ENCODE measurements at places on chromosomes 5 and 9.
A peak's percentile ranks its signal among the peaks of the same experiment; 100 is the strongest.

DNA sequence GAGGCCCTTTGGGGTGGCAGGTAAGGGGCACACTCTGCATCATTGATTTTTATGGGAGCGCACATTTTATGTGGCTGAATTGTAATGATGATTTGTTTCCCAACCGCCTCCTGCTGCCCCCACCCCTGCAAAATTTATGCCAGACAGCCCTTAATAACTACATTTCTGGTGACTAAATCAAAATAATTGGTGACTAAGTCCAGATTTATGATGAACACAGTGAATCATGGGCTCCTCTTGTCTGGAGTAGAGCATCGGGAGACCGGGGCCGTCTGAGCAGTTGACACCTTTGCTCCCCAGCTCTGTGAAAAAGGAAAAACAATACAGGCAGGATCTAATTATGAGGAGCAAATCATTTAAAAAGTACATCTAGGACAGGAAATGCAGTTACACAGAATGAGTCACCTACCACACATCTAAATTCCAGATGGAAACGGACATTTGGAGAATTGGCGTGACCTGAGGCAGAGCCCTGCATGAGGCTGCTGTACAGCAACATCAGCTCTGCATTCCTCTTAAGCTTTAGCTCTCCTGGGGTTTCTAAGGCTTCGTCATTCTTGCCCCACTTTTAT, 58.9 kb downstream of the DOCK2 start:
- no peak for DNase-seq

- no peak for DNase-seq
Measured at GRCh38 chr9:104911032-104911607, 16.8 kb downstream of the ABCA1 start.

GRCh38 chr5:180959661-180960060, 29.0 kb upstream of the BTNL3 start:
- no peak for DNase-seq

DNA sequence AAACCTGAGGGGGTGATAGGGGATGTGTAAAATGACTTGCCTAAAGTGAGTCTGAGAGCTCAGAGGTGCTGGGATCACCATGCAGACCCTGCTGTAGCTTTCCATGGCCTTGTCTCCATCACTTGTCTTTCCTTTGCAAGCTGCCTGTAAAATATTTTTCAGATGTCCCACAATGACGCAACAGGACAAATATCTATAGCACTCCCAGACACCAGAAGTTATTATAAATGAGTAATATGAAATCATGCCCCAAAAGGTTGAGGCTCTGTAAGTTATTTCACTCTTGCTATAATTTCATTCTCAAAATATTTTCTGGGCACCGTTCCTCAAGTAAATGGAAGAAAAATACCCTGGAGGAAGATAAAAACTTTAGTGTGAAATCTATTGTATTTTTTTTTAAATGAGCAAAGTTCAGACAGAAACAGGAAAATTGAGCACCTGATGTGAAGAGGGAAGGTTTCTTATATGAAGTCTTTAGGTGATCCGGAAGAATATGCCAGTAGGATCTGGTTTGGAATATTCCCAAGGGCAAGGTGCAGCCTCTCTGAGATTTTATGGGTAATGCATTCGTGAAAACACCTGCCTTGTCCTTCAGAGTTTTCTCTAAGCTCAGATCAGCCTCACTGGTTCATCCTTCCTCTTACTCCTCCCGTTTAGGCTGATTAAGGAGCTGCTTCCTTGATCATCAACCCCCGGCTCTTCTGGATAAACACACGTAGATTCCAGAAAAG, 138.3 kb upstream of the DMAC1 start:
- no peak for DNase-seq

- DNase-seq = no peak
Measured at GRCh38 chr5:168471785-168472184, 14.5 kb upstream of the RARS1 start.

DNA sequence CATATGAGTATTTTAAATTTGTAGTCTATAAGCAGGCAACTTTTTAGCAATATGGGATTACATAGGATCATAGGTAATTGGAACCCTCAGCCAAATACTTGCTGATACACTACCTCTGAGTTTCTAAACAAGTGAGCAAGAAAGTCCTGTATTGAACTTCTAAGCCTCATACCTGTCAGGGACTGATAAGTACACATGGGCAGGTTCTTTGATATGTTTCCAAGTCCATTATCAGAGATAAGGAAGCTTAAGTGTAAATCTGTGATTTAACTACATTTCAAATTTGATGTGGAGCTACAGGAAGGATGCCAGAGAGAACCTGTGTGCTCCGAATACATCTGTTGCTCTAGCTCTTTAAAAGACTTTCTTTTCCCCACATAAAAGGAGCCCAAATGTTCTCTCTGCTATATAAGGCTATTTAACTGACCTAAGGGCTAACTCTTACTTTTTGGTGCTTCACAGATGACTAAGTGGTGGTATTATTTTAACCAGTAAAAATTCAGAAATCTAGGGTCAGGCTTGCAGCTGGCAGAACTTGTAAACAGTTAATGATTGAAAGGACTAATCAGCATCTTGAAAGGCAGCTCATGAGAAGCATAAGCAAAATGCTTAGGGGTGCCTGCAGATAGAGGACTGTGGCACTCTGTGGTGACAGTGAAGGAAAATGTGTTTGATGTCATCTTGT, 228.6 kb downstream of the NR3C1 start:
- DNase-seq = peak; percentile 36

DNA sequence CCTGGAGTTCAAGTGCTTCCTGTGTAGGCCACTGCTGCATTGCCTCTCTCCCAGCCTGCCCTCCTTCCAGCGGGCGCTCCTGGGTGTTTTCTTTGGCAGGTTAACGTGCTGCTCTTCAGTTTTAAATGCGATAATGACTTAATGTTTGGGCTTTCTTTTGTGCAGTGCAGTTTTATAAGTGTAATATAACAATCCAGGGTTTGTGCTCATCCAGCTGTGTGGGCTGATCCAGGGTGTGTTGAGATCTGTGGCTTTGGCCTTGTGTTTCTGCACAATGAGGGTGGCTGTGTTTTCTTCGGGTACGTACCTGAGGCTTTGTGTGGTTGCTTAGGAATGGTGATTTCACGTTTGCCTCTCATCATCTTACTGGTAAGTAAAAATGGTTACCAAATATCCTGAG, 50.6 kb downstream of the PCSK5 start:
- no peak for DNase-seq

GRCh38 chr5:68217528-68217927, 2.0 kb downstream of the PIK3R1 start:
- DNase-seq = no peak

- DNase-seq = no peak
Measured at GRCh38 chr5:111537141-111538024, 25.0 kb upstream of the STARD4 start.

GRCh38 chr9:16026886-16027285, 474.0 kb downstream of the CCDC171 start:
- no peak for DNase-seq

- DNase-seq = peak; percentile 36
Measured at GRCh38 chr9:90642570-90643539, at the start of gene DIRAS2. TSS of gene DIRAS2 (minus strand) at chr9:90642824. CDS start at chr9:90613827, 28,997 bp downstream.

- no peak for DNase-seq
Measured at GRCh38 chr5:164627021-164627420, 1121.6 kb downstream of the MAT2B start.

GRCh38 chr5:76737846-76738245, 21.9 kb downstream of the F2R start:
- DNase-seq = no peak

GRCh38 chr5:157365732-157366131, 94.3 kb upstream of the NIPAL4 start:
- no peak for DNase-seq

DNA sequence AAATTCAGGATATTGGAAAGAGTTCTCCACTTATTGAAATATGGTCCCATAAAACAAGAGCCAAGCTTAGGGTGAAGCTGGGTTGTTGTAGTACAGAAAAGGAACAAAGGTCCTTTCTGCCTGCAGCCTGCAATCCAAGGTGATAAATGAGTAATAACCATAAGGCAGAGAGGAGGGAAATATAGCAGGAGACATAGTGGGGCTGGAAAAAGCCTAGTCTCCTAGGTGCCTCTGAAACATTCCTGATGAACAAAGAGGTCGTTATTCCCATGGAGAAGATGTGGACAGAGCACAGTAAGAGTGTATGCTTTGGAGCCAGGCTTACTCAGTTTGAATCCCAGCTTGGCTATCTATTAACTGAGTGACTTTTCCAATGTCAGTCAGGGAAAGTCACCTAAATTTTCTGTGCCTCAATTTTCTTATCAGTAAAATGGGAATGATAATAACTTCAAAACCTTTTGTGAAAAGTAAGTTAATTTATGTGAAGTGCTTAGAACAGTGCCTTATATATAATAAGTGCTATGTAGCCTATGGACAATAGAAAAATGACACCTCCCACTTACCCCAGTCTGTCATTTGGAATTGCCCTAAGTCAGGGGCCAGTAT, 110.8 kb upstream of the GRIN3A start:
- no peak for DNase-seq

- no peak for DNase-seq
Measured at GRCh38 chr5:95134326-95134725, 150.6 kb downstream of the MCTP1 start.

- DNase-seq = peak; percentile 52
Measured at GRCh38 chr5:157744051-157745011, 819 bp downstream of the LSM11 start.

DNA sequence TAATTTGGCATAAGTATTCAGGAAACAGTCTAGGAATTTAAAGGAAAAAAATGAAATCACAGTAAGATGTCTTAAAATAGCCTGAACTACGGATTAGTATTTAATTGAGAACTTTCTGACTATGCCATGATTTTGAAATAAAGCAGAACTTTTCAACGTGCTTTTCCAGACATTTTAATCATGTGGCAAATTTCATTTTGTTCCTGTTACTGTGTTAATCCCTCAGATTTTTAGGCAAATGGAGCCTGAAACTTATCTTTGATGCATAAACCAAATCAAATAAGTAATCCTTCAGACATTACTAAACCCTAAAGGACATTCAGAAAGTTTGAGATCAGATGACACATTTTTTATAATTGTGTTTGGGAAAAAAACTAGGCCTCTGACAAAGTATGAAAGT, 75.7 kb downstream of the FBN2 start:
- DNase-seq = no peak

GRCh38 chr5:164934039-164934438, 1428.6 kb downstream of the MAT2B start:
- DNase-seq = no peak

DNA sequence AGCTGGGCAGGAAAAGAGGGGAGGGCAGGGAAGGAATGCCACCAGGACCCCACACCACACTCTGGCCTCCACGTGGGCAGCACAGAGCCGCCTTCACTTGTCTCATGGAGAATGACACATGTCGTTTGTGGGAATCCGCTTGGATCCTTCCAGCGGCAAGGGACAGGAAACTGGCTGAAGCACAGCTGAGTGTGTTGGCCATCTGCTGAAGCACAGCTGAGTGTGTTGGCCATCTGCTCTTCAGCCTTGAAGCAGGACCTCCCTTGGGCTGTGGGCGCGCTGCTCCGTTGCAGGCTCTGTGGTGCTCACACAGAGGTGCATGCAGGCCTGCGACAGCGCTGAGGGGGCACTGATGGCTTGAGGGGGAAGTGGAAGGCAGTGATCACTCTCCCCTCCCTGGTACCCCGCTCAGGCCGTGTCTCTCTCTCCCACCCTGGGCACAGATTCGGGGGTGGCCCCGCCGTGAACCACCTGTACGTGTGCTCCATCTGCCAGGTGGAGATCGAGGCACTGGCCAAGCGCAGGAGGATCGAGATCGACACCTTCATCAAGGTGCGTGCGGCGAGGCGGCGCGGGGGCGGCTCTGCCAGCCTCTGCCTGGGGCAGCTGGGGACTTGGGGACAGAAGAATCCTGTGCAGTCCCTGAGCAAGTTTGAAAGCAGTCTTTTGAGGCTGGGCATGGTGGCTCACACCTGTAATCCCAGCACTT, 40.6 kb downstream of the USP20 start:
- no peak for DNase-seq

DNA sequence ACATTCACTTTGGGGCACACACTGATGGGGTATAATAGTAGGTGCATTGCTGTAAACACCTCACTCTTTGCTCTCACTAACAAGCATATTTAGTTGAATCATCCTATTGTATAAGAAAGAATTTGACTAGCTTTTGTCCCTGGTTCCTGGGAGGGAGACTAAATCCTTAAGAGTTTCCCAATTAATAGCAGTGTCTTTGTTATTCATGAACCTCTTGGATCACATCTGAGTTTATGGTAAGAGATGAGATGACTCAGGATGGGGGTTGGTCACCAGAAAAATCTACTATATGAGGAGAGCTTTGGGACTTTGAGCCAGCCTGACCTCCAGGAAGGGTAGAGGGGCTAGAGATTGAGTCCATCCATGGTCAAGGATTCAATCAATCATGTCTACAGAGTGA, 56.8 kb downstream of the PUM3 start:
- no peak for DNase-seq

DNA sequence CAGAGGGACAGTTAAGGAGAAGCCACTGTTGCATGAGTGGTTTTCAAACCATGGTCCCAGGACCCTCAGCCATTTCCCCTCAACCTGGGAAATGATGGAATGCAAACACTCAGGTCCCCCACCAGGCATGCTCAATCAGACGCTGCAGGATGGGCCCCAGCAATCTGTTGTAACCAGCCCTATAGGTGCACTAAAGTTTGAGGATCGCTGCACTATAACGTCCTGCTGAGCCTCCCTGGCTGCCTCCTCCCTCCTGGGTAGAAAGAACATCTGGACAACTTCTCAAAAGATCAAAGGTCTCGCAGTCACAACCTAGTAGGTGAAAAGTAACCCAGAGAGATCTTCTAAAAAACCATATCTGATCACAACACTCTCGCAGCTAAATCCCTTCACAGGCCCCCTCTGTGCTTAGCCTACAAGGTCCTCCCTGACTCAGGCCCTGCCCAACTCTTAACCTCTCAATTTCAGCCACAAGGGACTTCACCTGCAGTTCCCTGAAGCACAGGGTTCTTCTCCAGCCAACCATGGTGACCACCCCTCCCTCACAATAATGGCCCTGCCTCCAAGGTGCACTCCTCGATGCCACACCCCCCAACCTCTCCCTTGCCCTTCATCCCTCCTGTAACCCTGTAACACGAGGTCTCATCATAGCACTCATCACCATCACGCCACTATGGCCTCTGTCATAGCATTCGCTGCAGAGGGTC, 3.5 kb downstream of the SHB start:
- DNase-seq = peak; percentile 56

DNA sequence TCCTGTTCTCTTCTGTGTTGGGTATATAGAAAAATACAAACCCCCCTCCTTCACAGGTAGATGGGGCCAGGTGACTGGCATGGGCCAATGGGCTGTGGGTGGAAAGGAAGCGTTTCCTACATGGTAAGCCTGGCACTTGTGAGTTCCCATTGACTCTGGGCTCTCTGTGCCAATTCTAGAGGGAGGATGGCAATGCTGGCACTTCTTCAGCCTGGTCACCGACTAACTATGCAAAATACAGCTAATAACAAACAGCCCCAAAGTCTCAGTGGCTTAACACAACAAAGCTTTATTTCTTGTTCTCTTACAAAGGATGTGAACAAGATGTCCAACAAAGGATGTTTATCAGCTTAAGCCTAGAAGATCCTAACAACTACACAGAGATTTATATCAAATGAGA, 258.1 kb downstream of the SYK start:
- DNase-seq = no peak

Measured in GM13977 (cell line).